ENCODE measurements at places on chromosomes 5 and 9. TPM values are rescaled to one million over a fixed set of nuclear protein-coding genes. Genes with fewer than 3 reads are reported as not detected.
A peak's percentile ranks its signal among the peaks of the same experiment; 100 is the strongest.

DNA sequence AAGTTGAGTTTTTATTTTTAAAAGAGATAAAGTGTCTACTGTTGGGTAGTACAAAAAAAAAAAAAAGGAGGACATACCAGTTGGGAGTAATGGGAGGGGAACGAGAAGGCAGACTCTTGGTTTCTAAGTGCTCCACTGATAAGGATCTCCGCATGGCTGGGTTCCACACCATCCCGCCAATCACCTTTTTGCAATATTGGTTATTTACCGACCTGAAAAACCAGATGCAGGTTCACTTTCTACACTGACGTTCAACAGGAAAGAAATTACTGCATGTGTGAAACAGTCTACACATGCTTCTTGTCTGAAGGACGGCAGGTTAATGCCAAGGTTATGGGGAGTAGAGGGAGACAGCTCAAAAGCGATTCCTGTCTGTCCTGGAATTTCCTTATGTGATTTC lies 75.5 kb downstream of the PTPN3 start:
- DNase-seq: no peak

DNA sequence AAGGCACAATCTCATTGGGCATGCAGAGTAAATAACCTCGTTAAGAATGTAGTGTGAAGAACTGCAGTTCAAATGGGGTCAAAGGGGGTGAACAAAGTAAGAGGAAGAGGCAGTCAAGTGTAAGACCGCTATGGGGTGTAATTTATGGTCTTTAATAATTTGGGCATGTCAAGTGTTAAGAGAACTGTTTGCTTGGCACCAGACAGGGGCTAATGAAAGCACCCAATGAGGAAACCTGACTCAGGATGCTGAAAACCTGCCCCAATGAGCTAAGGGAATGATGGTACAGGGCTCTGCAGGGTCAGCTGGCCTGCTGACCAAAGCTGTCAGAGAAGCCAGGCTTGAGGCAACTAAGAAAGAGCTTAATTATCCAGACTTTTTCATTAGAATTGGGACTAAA lies 368.1 kb downstream of the DTWD2 start:
- DNase-seq: no peak

- DNase-seq: peak; percentile 81
These were observed 10.9 kb upstream of the GADD45G start for GRCh38 chr9:89593727-89594427.

GRCh38 chr9:126667190-126668055 lies 53.7 kb downstream of the LMX1B start:
- DNase-seq: no peak

- peak; percentile 87 for DNase-seq
These were observed 5.9 kb downstream of the ABCA2 start for GRCh38 chr9:137021979-137022661.

DNA sequence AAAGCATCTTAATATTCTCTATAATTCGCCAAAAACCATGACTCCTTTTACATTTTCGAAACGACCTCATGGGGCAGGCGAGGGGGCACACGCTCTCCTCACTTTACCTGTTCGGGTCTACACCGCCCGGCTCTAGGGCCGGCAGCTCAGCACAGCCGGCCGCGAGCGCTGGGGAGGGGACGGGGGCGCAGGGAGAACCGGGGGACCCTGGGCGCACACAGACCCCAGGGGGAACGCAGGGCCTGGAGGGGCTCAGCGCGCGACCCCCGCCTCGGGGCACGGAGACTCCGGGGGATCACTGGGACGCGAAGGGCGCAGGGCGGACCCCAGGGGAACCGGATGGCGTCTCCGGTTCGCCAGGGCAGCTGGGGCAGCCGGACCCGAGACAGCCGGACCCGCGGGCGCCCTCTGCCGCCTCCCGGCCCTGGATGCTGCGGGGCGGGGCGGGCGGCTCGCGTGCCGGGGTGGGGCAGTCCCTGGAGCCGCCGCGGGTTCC lies at the start of gene AHRR:
TSS of gene AHRR (plus strand) at position 485 of the 496 bp plus-strand sequence. CDS start 22,189 bp downstream, outside the sequence.
- peak; percentile 74 for DNase-seq

GRCh38 chr9:87554171-87554910 lies 56.7 kb downstream of the DAPK1 start:
- no peak for DNase-seq

- DNase-seq: no peak
These were observed 16.6 kb upstream of the FBP2 start for GRCh38 chr9:94610181-94610606.

GRCh38 chr9:27367175-27367798 lies 70.3 kb upstream of the EQTN start:
- DNase-seq: no peak

GRCh38 chr9:23746317-23746716 lies 79.7 kb downstream of the ELAVL2 start:
- DNase-seq: no peak

DNA sequence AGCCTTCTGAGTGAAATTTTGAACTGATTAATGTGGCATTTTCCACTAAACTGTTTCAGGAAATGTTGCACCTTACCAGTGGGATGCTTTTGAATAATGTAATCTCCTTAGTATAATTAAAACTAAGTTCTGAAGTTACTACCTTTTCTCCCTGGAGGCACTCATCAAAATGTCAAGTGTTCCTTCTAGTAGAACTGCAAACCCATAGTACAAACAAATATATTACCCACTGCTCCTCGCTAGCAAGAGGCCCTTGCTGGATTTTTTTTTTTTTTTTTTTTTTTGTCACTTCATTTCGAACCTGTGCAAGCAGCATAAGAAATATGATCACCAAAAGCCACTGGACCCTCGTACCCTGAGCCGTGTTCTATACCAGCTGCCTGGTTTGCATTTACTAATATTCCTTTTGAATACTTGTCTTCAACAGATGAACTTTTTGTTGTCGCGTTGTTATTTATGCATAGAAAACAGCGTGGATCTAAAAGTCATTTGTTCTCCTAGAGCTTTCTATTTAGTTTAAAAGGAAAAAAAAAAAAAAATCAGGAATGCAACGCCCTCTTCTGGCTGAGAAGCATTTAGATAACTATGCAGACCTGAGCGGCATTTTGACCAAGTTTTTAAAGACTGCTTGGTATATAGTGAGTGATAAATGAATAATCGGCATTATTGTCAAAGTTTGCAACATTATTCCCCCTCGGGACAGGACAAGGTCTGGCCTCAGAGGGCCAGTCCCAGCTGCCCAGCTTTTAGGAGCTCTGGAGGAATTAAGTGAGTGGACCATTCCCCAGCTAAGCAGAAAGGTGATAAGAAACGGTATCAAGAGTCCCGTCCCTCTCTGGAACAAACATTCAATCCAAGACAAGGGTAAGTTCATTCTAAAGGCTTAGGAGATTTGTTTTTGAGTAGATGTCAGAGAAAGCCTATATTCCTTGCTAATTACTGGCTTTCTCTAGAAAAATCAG lies 162.5 kb upstream of the KIF2A start:
- DNase-seq: no peak

RIOK2 gene
- 24.7 TPM for total RNA-seq

AK3 gene
- total RNA-seq: 35.6 TPM

PCA3 gene
- not detected for total RNA-seq

CETN3 gene
- total RNA-seq: 28.0 TPM

ZFP37 gene
- 0.77 TPM for total RNA-seq
